ENCODE measurements at places on chromosomes 7 and 10.

- no peak overlapping the region for H3K27ac ChIP-seq
- DNase-seq: no peak
- no peaks in the 10 kb centered on the region for H3K27me3 ChIP-seq
- no peak overlapping the region for H3K4me3 ChIP-seq
- H3K4me1 ChIP-seq: no peaks in the 10 kb centered on the region
Observed at GRCh38 chr7:75966190-75966961, 28.0 kb downstream of the TMEM120A start.

GRCh38 chr7:27714831-27715444 lies 25.0 kb upstream of the TAX1BP1 start:
- H3K27ac ChIP-seq: no peak overlapping the region
- DNase-seq: no peak
- no peaks in the 10 kb centered on the region for H3K36me3 ChIP-seq
- H3K4me1 ChIP-seq: no peaks in the 10 kb centered on the region

GRCh38 chr7:149317986-149318672 lies 56.1 kb downstream of the ZNF783 start:
- DNase-seq: peak; percentile 89
- H3K27me3 ChIP-seq: no peaks in the 10 kb centered on the region
- no peak overlapping the region for H3K27ac ChIP-seq
- peaks cover 21% of the 10 kb centered on the region for H3K4me1 ChIP-seq
- no peak overlapping the region for H3K4me3 ChIP-seq

- DNase-seq: no peak
- H3K4me1 ChIP-seq: peaks cover 34% of the 10 kb centered on the region
- H3K27ac ChIP-seq: 0 out of 2 replicates have a peak overlapping the region, but pooled peaks have one; percentile 84
- H3K27me3 ChIP-seq: no peaks in the 10 kb centered on the region
Observed at GRCh38 chr10:72318418-72319262, 36.1 kb downstream of the DNAJB12 start.

- H3K4me3 ChIP-seq: no peak overlapping the region
- peaks cover 10% of the 10 kb centered on the region for H3K36me3 ChIP-seq
- no peaks in the 10 kb centered on the region for H3K27me3 ChIP-seq
Observed at GRCh38 chr10:97230146-97230545, 44.4 kb upstream of the SLIT1 start.

DNA sequence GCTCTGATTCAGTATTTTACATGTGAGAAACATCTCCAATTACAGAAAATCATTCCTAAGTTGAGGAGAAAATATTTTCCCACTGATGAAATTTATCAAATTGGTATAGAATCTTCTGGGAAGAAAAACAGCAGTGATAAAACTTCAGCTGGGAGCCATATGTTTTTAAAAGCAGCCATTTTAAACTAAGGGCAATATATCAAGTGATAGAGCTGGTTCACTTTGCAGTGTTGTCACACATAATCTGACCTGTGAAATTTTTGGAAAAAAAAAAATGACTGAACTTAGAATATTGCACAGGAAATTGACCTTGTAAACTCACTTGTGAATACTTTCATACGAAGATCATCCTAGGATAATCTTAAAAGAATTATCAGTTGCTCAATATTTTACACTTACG lies 10.5 kb upstream of the EZH2 start:
- H3K4me1 ChIP-seq: no peaks in the 10 kb centered on the region
- no peaks in the 10 kb centered on the region for H3K36me3 ChIP-seq
- no peaks in the 10 kb centered on the region for H3K27me3 ChIP-seq
- H3K4me3 ChIP-seq: no peak overlapping the region
- no peak for DNase-seq

DNA sequence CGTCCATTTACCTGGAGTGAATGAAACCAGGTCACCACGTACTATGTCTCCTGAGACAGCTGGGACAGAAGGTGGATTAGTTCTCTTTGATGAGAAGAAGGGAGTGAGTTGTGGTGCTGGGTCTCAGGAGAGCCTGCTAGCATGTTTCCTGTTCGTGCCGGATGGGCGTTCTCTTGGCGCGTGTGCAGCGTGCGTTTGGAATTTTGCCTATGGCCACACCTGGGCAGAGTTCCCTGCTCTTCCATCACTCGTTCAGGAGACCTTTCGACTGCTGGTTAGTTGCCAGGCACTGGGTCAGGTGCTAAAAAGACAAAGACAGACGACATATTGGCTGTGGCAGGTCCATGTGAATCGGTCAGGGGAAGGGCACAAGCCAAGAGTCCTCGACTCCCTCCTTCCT lies 90.3 kb downstream of the TRRAP start:
- DNase-seq: no peak
- no peak overlapping the region for H3K4me3 ChIP-seq
- no peaks in the 10 kb centered on the region for H3K4me1 ChIP-seq
- H3K27me3 ChIP-seq: no peaks in the 10 kb centered on the region
- H3K36me3 ChIP-seq: peaks cover 52% of the 10 kb centered on the region
- no peak overlapping the region for H3K27ac ChIP-seq

DNA sequence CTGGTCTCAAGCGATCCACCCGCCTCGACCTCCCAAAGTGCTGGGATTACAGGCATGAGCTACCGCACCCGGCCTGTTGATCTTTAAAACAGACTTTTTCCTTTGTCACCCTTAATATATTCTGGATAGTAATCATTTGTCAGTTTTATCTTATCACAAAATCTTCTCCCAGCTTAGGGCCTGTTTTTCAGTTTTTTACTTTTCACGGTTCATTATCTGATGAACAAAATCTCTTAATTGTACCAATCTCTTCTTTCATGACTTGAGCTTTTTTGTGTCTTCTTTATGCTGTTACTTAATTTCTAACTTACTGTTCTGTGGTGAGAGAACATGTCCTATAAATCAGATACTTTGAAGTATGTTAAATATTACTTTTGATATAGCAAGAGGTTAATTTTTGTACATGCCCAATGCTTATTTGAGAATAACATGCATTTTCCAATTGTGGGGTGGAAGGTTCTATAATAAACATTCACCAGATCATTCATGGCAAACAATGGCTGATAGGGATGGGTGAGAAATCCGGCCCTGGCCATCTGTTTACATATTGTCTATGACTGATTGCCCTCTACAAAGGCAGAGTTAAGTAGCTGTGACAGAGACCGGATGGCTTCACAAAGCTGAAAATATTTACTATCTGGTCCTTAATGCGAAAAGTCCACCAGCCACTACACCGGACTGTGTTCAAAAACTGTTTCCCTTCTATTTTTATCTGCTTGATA lies 5.3 kb downstream of the PAPOLB start:
- no peaks in the 10 kb centered on the region for H3K4me1 ChIP-seq
- H3K27me3 ChIP-seq: peaks cover 9% of the 10 kb centered on the region
- no peak overlapping the region for H3K27ac ChIP-seq
- no peak for DNase-seq
- no peaks in the 10 kb centered on the region for H3K36me3 ChIP-seq
